Activated CD4-positive, alpha-beta memory T cell treated with anti-CD3 and anti-CD28 coated beads, Interleukin-2, amount 10 ng/mL, durations not matched to agents 7 days and 5 days (primary cell): ENCODE measurements at places on chromosomes 6 and 20. TPM values are rescaled to one million over a fixed set of nuclear protein-coding genes. Genes with fewer than 3 reads are reported as not detected.

- no peak overlapping the region for H3K4me3 ChIP-seq
- DNase-seq: no peak
- no peak overlapping the region for H3K27ac ChIP-seq
Measured at GRCh38 chr20:63295422-63295821, 2.4 kb downstream of the COL20A1 start.

MAP3K5 gene
- total RNA-seq: 25.4 TPM

- no peaks in the 10 kb centered on the region for H3K4me1 ChIP-seq
- DNase-seq: no peak
- H3K27me3 ChIP-seq: no peaks in the 10 kb centered on the region
Measured at GRCh38 chr6:121697921-121698320, 262.5 kb downstream of the GJA1 start.

ZNF184 gene
- 16.2 TPM for total RNA-seq
